Cortex of kidney (tissue), 1 donor: ENCODE measurements at places on chromosomes 1 and 21.

- no peak for DNase-seq
Observed at GRCh38 chr1:145859491-145860023, 676 bp upstream of the PIAS3 start.

GRCh38 chr1:235652364-235652763 lies 2.8 kb upstream of the GNG4 start:
- DNase-seq, result no peak

DNA sequence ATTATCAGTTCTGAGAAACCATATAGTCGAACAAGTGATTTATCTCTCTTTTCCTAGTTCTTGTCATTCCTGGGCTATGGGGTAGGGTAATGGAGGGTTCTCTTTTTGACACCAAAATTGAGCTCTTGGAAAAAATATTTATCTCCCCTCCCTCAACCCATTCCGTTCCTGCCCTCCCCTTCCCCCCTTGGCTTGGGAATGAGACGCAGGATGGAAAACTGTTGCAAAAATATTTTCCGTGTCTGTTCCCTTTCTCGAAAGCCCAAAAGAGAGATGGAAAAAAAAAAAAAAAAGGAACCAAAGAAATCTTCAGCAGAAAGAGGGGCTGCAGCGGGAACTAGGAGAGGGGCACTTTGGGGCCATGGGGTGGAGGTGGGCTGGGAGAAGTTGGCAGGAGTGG lies 766 bp downstream of the ATP2B4 start:
- no peak for DNase-seq

GRCh38 chr1:92480200-92480812 lies 6.4 kb downstream of the GFI1 start:
- no peak for DNase-seq

DNA sequence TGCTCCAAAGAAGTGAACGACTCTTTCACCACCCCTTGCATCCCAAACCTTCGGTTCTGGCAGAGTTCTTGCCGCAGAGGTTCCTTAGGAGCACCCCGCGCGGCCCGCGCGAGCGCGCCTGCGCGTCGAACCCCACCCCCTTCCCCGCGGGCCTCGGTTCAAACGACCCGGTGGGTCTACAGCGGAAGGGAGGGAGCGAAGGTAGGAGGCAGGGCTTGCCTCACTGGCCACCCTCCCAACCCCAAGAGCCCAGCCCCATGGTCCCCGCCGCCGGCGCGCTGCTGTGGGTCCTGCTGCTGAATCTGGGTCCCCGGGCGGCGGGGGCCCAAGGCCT lies at the start of gene C1orf56:
Gene C1orf56, plus strand, starts transcription at position 161 of the 334 bp plus-strand sequence. Its CDS starts 97 bp downstream, at position 258.
- DNase-seq, result peak; percentile 28

GRCh38 chr21:18070392-18070791 lies 174.2 kb upstream of the CHODL start:
- no peak for DNase-seq

DNA sequence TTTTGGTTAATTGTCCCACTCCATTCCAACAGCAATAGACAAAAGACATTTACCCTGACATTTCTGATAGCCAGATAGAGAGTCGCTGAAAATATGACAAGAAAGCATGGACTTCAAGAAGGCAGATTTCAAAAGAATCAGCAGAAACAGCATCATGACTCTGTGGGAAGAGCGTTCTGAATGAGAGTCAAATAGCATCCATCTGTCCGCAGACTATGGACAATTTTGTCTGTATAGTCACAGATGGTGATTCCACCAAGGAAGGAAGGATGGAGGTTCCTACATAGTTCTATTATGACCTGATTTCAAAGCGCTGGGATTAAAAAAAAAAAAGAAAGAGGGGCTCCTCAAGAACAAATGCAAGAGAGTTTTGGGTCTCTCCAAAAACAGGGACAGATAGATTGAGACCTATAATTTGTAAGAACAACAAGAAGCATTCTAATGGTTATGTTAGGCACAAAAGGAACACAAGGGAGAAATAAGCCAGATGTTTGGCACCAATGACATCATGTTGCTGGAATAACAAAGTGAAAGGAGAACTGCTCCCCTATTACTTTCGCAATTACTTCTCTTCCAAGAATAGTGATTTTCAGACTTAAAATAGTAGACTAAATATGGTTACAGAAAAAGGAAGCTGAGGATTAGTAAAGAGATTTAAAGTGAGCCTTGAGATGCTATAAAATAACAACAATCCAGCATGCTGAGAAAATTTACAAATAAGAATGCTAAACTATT lies 28.5 kb downstream of the NIBAN1 start:
- DNase-seq, result no peak

- no peak for DNase-seq
Observed at GRCh38 chr1:212587888-212588510, 20.6 kb upstream of the ATF3 start.

DNA sequence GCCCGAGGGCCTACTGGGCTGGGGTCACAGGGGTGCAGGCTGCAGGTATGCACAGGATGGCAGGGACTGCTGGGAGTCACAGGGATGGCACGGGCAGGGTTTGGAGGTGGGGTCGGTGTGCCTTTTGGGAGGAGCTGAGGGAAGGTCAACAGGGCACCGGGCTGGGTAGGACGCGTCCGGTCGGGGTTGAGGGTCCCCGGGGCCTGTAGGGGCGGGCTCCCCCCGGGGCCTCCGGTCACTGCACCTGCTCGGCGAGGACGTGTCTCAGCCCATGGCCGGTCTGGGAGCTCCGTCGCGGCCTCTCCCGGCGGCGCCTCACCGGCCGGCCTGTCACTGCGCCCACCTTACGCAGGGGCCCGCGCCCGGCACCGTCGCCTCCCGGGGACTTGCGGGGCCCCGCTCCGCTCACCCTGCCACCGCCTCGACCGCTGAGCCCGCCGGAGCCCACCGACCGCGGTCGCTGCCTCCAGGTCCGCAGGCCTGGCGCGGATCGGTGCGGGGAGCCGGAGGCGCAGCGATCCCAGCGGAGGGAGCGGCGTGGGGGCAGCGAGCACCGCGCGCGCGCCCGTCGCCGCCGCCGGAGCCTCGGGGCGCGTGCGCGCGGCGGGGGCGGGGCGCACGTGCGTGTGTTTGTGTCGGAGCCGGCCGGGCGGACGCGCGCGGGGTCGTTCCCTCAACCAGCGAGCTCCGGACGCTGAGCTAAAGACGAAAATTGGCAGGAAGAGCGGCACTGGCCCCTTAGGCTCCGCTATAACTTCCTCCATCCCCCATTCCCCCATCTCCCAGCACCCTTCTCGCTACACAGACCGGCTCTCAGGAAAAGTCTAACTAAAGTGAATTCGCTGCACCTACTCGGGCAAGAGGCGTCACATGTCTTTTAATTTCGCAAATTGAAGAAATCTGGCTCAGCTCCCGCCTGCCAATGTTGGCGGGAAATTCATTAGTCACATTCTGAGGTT lies at the start of gene AMIGO1:
Gene AMIGO1, minus strand, starts transcription at position 552 of the 959 bp plus-strand sequence. CDS start 815 bp downstream, outside the sequence.
- DNase-seq, result no peak

DNA sequence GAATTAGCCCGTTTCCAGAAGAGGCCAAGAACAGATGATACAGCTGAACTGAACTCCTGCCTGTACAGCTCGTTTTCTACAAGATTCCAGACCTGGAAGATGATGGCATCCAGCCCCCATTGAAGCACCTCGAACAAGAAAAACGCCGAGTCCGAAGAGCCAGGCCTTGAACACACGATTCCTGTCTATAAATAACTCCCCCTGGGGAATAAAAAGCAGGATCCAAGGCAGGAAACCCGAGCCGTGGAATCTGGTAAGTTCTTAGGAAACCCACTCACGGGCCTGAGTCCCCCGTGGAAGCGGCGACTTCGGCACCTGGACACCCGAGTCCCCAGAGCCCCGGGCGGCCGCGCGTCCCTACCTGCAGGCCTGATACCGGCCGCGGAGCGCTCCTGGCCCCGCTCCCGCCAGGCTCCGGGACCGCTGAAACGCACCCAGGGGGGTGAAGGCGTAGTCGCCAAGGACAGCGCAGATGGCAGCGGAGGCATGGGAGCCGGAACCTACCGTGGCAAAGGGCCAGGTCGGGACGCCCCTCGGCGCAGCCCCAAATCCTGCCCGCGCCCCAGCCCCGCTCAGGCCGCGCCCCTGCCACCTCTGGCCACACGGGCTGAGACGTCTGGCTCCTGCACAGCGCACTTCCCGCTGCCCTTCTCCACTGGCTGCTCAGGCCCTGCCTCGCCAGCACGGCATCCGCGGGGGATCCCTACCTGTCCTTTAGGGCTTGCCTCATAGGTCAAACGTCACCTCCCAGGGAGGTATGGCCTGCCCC lies 14.0 kb upstream of the HLCS start:
- DNase-seq, result no peak

DNA sequence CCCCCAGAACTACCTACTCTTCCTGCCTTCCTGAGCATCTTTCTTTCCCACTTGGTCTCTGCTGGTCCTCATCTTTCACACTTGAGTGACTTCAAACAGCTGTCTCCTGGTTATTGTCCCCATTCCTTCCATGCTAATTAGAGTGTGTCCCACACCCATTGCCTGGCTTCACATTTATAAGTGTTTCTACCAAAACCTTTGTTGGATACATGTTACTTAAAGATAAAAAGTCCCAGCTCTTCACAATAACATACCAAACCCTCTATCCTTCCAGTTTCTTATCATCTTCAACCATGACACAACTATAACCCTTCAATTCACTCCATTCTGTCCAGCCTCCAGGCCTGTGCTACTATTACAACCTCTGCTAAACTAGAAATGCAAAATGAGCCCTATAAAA lies 41.0 kb downstream of the VCAM1 start:
- DNase-seq, result no peak

DNA sequence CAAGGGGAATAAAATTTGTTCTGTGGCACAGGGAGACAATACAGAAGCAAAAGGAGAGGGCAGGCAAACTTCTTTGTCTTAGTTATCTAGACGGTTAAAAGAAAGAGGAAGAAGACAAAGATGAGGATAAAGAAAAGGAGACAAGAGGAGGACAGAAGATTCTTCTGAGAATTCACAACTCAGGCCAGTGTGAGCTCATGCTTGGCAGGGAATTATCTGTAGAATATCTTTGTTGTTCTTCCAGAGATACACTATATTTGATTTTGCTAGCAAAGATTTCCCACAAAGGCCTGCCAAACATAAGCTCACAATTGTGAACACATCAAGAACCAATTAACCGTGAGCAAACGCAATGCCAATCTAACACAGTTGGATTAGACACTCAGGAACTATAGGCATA lies 21.4 kb downstream of the SLC16A1 start:
- DNase-seq, result no peak

DNA sequence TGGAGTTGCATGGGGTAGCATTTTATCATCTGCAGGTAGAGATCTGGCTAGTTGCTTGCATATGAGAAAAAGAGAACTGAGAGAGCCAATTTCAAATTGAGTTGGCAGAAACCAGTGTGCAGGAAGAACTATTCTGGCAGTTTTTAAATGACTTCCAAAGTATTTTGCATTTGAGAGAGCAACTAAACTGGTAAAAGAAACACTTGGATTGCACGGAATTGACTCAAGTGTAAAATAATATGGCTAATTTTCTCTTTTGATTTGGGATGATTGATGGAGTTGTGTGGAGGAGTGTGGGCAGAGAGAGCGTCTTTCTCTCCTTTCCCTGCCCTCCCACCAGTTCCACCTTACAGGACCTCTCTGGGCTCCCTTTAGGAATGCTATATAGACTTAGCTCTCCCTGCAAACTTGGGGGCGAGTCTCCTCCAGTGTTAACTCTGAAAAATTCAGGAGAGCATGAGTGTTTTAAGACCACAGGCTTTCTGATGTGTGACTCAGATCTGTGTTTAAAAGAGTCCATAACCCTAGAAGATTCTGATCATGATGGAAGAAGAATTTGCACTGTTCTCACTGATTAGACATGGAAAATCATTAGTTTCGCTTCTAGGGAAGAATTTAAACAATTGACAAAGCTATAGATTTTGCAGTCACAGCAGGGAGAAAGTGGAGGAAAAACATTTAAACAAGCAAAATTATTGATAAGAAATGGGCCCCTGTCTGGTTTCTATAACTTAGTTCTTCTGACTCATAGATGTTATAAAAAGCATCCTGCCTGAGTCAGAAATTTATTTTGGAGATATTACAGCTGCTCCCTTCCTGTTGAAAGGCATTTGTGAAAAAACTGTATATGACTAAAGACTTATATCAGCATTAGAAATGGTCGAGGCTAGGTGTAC lies 24.9 kb upstream of the CTBS start:
- no peak for DNase-seq

GRCh38 chr1:206930210-206930798 lies 8.6 kb upstream of the FCMR start:
- DNase-seq, result no peak

- no peak for DNase-seq
Observed at GRCh38 chr21:45949928-45950739, 31.4 kb upstream of the COL6A1 start.

DNA sequence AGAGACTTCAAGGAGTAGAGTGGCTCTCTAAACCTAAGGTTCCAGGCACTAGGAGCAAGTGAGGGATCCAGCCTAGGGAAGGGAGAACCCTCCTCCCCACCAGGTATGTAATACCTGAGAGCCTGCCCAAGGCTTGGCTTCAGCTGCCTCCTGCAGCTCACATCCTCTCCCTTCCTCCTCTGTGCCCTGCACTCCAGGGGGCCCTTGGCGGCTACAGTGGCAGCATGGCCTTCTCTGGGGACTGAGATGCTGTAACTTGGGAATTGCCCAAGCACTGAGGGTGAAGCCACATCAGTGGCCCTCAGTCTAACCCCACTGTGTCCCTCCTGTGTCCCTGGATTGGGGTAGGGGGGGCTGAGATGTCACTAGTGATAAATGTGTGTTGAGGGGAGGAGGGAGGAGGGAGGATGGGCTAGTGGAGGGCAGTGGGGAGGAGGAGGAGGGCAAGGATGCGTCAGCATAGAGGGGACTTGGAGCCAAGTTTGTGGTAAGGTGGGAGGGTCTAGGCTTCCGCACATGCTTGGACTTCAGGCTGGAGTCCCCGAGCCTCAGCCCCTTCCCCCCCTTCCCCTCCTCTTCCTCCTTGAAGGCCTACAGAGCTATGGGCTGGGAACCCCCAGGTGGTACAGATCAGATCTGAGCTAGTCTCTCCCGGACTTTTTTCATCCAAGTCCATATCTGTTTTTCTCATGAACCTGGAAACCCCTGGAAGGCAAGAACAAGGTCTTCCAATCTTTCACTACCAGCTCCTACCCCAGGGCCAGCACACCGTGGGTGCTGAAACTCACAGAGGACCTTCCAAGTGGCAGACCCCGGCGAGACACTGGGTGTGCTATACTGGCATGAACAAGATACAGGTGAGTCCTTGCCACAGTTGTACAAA lies 17.5 kb downstream of the COL9A2 start:
- no peak for DNase-seq

GRCh38 chr1:60694980-60695379 lies 387.4 kb upstream of the NFIA start:
- DNase-seq, result no peak

DNA sequence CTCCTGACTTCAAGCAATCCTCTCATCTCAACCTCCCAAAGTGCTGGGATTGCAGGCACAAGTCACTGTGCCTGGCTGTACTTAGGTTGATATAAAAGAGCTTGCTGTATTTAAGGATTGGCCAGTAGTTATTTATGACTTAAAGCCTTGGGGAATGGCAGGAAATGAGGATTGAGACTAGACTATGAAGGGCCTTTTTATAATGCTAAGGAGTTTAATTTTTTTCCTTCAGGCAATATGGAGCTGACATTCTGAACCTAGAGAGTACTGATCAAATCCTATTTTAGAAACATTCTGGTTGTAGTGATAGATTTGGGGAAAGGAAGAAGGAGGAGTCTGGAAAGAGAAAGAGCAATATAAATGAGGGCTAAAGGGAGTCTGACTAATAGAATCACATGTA lies 44.7 kb downstream of the MSH4 start:
- no peak for DNase-seq

GRCh38 chr21:43307677-43308070 lies 119.3 kb downstream of the SIK1 start:
- no peak for DNase-seq
